GM18507 (cell line): ENCODE measurements at places on chromosomes 3 and 15.

GRCh38 chr3:44468572-44469520 is 8.6 kb downstream of the ZNF445 start:
- DNase-seq, result no peak

GRCh38 chr3:51276046-51276445 is 109.0 kb upstream of the MANF start:
- DNase-seq, result no peak

DNA sequence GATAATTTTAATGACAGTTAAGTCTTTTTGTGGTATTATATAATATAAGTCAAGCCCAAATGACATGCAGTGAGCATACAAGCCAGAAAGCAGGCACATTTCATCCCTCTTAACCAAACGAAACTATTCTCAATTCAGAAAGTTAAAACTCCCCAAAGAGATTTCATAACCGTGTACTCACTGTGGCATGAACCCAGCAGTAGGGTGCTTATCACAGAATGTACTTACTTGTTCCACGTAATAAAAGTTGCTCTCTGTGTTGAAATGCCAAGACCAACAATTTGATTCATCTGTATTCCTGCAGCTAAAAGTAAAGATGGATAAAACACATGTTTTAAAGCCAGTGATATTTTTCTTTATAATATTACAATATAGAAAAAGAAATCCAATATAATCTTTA is 12.1 kb downstream of the GK5 start:
- DNase-seq, result no peak

DNA sequence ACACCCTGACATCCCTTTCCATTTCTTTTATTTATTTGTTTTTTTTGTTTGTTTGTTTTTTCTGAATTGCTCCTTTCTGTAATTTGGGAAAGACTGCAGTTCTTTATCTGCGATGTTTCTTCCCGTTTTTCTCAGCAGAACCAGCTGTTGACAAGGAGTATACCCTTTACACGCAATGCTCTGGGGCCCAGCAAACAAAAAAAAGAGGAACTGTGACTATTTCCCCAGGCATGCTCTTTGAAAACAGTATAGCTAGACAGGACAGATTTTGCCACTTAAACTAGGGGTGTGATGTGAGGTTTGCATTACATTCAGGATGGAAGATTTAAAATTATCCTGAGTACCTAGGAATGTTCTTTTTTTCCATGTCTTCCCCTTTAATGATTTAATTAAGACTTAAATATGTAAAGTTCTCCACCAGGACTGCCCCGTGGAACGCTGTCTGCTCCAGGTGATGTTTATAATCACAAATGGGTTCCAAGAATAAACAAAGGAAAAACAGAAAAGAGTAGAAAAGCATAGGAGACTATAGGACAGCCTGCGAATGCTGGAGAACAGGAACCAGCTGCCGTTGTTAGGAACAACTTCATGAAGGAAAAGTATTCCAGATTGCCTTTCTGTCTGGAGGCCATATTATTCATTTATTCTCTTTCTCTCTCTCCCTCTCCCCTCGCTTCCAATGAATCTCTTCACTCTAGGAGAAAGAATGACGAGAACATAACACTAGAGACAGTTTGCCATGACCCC is 43.3 kb downstream of the TGFBR2 start:
- no peak for DNase-seq

GRCh38 chr3:182795389-182795782 is 2.1 kb downstream of the ATP11B start:
- DNase-seq, result no peak

GRCh38 chr3:85482213-85482490 is 523.4 kb downstream of the CADM2 start:
- DNase-seq, result no peak

GRCh38 chr15:53759411-53759931 is at the start of gene WDR72:
TSS of gene WDR72 (minus strand) at chr15:53759663. CDS start at chr15:53733149, 26,514 bp downstream.
- no peak for DNase-seq

GRCh38 chr3:193134856-193135255 is 106.2 kb upstream of the PLAAT1 start:
- DNase-seq, result no peak

GRCh38 chr3:56837196-56837955 is 35.6 kb upstream of the ARHGEF3 start:
- DNase-seq, result peak; percentile 39

DNA sequence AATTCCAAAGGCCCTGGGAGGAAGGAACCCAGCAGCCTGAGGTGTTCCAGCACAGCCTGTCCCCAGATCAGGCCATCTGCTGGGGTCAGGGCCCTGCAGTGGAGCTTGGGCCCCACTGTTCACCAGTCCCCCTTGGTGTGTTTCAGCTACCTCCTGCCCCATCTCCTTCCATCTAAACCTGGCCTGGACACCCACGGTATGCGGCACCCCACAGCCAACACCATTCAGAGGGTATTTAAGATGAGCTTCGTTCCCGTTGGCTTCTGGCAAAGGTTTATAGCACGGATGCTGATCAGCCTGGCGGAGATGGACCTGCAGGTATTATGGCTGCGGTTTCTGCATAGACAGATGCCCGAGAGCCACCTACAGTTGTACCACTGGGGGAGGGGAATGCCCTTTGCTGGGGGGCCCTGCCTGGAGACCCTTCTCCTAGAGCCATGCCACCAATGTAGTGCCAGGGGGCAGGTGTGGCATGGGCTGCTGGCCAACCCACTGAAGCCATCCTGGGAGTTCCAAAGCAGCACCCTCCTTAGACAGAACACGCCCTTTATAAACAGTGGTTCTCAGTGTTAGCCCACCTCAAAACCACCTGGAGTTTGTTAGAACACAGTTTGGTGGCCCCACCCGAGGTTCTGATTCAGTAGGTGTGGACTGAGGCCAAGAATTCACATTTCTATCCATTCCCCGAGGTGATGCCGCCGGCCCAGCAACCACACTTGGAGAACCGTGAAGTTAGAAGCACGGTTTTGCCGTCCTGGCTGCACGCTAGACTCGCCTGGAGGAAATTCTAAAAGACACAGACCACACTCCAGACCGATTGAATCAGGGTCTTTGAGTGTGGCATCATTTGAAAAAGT is 126.9 kb downstream of the LRRK1 start:
- DNase-seq, result no peak

DNA sequence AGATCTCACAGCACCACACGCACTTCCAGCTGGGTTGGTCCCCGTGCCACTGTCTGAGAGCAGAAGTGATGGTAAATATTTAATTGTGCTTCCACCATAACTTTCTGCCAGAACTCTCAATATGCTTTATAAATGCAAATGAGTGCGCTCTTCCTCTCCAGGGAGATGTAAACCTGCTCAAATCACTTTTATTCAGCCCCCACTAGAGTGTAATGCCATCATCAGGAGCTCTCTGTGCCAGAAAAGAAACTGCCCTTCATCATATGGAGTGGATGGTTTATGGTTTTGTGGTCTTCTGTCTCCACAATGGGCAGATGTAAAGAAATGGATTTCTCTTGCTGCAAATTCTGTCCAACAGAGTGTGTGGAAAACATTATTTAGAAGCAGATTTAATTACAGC is 127.0 kb downstream of the EPHB1 start:
- DNase-seq, result no peak

- no peak for DNase-seq
These were observed 496.5 kb downstream of the IGSF11 start for GRCh38 chr3:118538187-118538586.

GRCh38 chr3:168885028-168885427 is 778.5 kb downstream of the MECOM start:
- DNase-seq, result no peak

GRCh38 chr3:46948830-46949671 is 27.5 kb downstream of the CCDC12 start:
- DNase-seq, result no peak

DNA sequence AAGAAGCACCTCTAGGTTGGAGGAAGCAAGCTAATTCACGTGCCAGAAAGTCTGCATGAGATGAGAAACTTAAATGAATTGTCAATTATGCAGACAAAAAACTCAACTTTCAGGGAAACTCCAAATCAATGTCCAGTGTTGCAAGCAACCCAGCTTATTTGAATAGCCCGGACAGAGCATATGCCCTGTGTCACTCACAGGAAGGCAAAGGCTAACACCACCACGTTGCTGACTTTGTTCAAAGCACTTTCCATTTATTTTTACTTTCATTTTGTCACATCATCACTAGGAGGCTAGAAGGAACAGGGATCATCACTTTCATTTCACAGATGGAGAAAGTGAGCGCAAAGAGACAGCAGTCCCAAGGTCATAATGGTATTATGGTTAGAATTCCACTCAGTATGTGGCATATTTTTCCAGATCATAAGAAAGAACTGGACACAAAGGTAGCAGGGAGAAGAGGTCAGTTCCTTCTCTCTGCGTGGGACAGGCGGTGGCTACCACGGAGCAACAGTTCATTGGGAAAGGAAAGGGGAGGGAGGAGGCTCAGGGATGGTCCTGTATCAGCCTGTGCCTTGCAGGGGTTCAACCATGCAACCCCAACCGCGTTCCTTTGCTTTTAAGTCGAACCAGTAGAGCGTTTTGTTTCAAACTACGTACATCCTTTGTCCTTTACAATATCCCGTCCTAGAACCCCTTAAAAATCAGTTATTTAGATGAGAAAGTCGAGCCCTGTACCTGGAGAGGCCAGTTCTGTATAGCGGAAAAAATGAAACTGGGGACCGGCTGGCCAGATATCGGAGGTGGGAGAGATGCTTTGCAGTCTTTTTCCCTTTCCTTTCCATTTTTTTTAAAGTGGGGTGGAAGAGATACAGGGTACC is 1.1 kb downstream of the HEG1 start:
- no peak for DNase-seq

DNA sequence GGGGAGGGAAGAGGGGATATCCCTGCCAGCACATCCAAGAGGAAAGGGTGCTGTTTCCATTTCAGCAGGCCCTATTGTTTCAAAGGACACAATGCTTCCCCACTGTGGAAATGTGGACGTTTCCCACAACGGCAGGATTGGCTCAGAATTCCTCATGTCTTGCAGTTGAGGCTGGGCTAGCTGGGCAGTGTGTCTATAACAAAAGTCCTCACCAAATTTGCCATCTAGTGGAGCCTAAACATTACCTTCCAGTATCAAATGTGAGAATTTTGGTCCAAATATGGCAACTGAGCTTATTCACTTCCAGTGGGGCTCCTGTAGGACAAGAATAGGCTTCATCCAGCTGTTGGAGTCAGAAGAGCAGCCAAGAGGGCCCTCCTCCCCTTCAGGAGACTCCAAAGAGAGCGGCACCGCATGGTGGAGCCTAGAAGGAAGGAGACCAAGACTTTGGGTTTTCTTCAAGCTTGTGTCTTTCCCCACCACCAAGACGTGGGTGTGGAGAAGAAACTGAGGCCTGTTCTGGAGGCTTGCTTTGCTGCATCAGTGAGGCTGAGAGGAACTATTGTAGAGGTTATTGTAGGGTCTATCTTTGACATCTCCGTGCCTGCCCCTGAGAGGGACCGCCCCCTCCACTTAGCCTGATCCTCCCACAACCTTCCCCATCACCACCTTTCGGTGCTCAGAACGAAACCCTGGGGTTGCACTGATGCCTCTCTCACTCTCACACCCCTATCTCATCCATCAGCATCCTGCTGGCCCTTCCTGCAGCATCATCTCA is 45.3 kb upstream of the SLCO2A1 start:
- no peak for DNase-seq

GRCh38 chr15:60324706-60325438 is 72.9 kb downstream of the ANXA2 start:
- DNase-seq, result no peak

- no peak for DNase-seq
These were observed 229.5 kb upstream of the ROPN1 start for GRCh38 chr3:124221422-124221821.
